T-helper 17 cell (primary cell): ENCODE measurements at places on chromosomes 3 and 15. TPM values are rescaled to one million over a fixed set of nuclear protein-coding genes. Genes with fewer than 3 reads are reported as not detected.

DNA sequence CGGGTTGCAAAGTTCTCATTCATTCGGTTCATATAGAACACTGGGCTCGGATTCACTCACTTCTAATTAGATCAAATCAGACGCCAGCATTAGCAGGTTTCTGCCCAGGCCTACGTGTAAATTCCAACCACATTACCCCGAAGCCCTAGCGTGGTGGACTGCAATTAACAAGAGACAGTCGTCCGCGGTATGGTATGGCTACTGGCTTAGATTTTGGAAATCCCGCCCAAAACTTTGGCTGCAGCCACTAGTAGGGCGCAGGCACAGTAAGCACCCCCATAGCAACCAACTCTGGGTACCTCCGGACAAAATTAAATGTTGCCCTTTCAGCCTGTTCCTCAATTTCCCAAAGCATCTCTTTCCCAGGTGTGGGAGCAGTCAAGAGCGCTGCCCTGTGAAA lies 771 bp downstream of the RARRES1 start:
- H3K4me3 ChIP-seq, result peak overlapping the region; percentile 77
- no peaks in the 10 kb centered on the region for H3K27me3 ChIP-seq
- H3K36me3 ChIP-seq, result no peaks in the 10 kb centered on the region
- DNase-seq, result no peak
- no peak overlapping the region for H3K27ac ChIP-seq

GRCh38 chr3:70608434-70608833 lies 296.0 kb upstream of the MDFIC2 start:
- no peak overlapping the region for H3K27ac ChIP-seq
- H3K27me3 ChIP-seq, result peaks cover 5% of the 10 kb centered on the region
- H3K4me1 ChIP-seq, result no peaks in the 10 kb centered on the region
- H3K36me3 ChIP-seq, result no peaks in the 10 kb centered on the region
- DNase-seq, result no peak
- H3K4me3 ChIP-seq, result no peak overlapping the region

DNA sequence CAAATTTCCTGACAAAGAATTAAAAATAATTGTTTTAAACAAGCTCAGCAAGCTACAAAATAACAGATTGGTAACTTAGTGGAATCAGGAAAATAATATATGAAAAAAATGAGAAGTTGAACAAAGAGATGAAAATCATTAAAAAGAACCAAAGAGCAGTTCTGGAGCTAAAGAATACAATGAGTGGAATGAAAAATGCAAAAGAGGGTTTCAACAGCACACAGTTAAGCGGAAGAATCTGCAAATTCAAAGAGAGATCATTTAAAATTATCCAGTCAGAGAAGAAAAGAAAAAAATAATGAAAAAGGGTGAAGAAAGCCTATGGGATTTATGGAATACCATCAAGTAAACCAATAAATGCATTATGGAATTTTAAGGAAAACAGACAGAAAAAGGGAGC lies 6.2 kb upstream of the GABRR3 start:
- H3K27ac ChIP-seq, result no peak overlapping the region
- H3K27me3 ChIP-seq, result peaks cover 17% of the 10 kb centered on the region
- DNase-seq, result no peak
- peaks cover 7% of the 10 kb centered on the region for H3K4me1 ChIP-seq
- no peak overlapping the region for H3K4me3 ChIP-seq

GRCh38 chr3:155646128-155646527 lies 98.7 kb downstream of the PLCH1 start:
- H3K27ac ChIP-seq, result no peak overlapping the region
- H3K4me1 ChIP-seq, result no peaks in the 10 kb centered on the region
- H3K36me3 ChIP-seq, result no peaks in the 10 kb centered on the region
- no peak for DNase-seq

DNA sequence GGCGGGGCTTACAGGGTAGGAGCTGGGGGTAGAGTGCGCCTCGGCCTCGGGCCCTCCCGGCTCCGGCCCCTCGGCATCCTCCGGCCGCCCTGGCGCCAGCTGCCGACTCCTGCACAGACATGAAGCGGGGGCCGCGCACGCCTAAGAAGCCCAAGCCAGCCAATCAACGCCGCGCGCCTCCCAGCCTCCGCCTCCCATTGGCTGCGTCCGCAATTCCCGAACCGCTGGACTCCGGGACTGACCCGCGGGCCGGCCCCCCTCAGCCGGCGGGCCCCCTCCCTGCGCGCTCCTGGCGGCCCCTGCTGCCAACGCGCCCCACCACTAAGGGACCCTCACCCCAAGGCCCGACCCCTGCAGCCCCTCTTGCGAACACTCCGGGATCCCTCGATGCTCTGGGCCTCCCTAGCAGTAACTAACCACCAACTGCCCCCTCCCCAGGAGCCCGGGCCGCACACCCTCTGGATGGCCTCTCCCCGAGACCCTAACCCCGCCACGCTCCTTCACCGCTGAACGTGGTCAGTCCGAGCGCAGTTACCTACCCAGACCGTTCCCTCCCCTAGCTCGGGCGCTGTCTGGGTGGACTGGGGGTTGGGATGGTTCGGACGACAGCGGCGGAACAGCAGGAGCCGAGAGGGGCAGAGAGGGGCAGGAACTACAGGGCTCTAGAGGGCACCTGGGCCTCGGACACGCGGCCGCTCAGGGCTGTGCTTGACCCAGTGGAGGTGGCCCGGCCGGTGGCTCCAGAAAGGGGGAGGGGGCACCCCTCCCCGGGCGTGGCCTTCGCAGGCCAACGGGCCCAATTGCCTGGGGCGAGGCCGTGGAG lies 5.0 kb downstream of the GATA2 start:
- H3K4me1 ChIP-seq, result peaks cover 28% of the 10 kb centered on the region
- peaks cover 65% of the 10 kb centered on the region for H3K27me3 ChIP-seq
- peak overlapping the region; percentile 91 for H3K4me3 ChIP-seq
- H3K36me3 ChIP-seq, result peaks cover 2% of the 10 kb centered on the region

- H3K36me3 ChIP-seq, result peaks cover 2% of the 10 kb centered on the region
- H3K27me3 ChIP-seq, result peaks cover 31% of the 10 kb centered on the region
- no peak for DNase-seq
- H3K27ac ChIP-seq, result no peak overlapping the region
- no peak overlapping the region for H3K4me3 ChIP-seq
Observed at GRCh38 chr15:35068846-35069475, 16.1 kb downstream of the NANOGP8 start.

DNA sequence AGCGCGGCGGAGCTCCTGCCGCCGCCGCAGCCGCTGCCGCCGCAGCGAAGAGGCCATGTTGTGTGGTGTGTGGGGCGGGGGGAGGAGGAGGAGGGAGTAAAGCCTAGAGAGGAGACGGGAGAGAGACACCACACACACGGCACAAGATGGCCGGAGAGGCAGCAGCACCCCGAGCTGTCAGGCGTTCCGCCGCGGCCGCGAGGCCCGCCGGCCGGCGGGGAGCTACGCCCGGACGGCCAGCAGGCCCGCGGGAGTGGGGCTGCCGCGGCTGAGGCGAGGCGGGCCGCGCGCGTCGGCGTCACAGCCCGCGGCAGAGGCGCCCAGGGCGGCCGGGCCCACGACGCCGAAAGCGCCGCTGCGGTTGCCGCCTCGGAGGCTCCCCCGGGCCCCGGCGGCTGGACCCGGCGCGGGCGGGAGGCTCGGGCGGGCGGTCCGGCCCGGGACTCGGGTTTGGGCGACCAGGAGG lies 17.4 kb upstream of the CHD2 start:
- peak overlapping the region; percentile 100 for H3K27ac ChIP-seq
- no peak for DNase-seq
- H3K27me3 ChIP-seq, result no peaks in the 10 kb centered on the region
- H3K4me3 ChIP-seq, result peak overlapping the region; percentile 94
- H3K36me3 ChIP-seq, result peaks cover 9% of the 10 kb centered on the region

GRCh38 chr15:22951381-22952280 lies 28.5 kb downstream of the CYFIP1 start:
- no peak overlapping the region for H3K4me3 ChIP-seq
- peaks cover 22% of the 10 kb centered on the region for H3K4me1 ChIP-seq

DNA sequence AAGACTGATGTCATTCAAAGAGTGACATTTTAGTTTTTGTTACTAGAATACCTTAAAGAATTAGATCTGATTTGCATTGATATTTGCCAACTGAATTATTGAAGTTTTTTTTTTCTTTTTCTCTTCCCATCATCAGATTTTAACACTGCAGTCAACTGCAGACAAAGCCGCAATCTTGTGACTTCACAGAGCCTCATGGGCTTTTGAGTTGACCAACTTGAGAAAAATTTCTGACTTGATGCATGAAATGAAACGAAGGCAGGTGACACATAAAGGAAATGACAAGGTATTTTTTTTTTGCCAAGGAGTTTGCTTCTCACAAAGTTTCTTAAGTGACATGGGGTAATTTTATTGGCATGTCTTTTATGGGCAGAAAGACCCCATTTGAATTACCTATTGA lies 383.7 kb downstream of the GAP43 start:
- no peak for DNase-seq
- H3K27me3 ChIP-seq, result no peaks in the 10 kb centered on the region
- H3K27ac ChIP-seq, result no peak overlapping the region
- H3K4me3 ChIP-seq, result no peak overlapping the region

GRCh38 chr3:43755516-43756200 lies 64.9 kb downstream of the ABHD5 start:
- peaks cover 3% of the 10 kb centered on the region for H3K27me3 ChIP-seq
- peaks cover 1% of the 10 kb centered on the region for H3K36me3 ChIP-seq
- DNase-seq, result no peak

DNA sequence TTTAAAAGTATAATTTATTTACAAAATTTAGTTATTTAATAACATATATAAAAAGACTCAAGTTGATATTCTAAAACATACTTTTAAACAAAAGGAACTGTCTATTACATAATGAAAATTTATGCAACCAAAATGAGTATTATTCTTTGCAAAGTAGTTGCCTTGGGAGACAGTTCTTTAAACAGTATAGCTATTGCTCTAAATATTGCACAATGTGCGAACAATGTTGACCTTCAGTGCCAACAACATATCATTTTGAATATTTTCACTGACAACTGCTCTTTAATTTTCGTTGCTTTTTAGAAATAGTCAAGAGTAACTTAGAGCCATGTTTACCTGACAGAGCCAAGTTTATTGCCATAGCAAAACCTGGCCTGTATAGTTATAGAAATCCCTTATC lies 124.9 kb downstream of the ZBTB20 start:
- H3K36me3 ChIP-seq, result peaks cover 5% of the 10 kb centered on the region
- no peak overlapping the region for H3K4me3 ChIP-seq
- DNase-seq, result no peak
- no peaks in the 10 kb centered on the region for H3K27me3 ChIP-seq
- H3K4me1 ChIP-seq, result peaks cover 11% of the 10 kb centered on the region

- H3K4me3 ChIP-seq, result no peak overlapping the region
- H3K27ac ChIP-seq, result no peak overlapping the region
- H3K36me3 ChIP-seq, result peaks cover 2% of the 10 kb centered on the region
- no peaks in the 10 kb centered on the region for H3K27me3 ChIP-seq
- peaks cover 28% of the 10 kb centered on the region for H3K4me1 ChIP-seq
- DNase-seq, result no peak
Observed at GRCh38 chr15:70242951-70243685, 145.4 kb upstream of the TLE3 start.

DNA sequence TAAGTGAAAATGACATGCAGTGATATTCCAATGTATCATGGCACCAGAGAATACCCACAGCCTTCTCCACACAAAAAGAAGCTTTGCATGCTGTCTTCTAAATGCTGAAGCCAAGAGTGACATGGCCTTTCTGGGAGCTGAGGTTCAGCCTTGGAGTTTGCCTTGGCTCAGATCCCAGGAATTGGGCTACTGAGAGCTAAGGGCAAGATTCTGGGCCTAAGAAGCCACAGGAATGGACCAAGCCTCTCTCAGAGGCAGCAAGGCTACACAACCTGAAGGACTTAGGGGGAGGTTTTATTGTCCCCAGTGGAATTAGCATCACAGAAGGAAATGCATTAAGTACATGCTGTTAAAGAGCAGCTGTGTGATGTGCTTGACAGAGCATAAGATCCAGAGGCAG lies 1078.5 kb downstream of the TUSC7 start:
- no peak overlapping the region for H3K4me3 ChIP-seq
- no peaks in the 10 kb centered on the region for H3K36me3 ChIP-seq

- H3K4me1 ChIP-seq, result no peaks in the 10 kb centered on the region
- no peak for DNase-seq
- H3K4me3 ChIP-seq, result no peak overlapping the region
- H3K27me3 ChIP-seq, result peaks cover 4% of the 10 kb centered on the region
- H3K27ac ChIP-seq, result no peak overlapping the region
Observed at GRCh38 chr3:193489949-193490348, 64.7 kb downstream of the ATP13A4 start.

DNA sequence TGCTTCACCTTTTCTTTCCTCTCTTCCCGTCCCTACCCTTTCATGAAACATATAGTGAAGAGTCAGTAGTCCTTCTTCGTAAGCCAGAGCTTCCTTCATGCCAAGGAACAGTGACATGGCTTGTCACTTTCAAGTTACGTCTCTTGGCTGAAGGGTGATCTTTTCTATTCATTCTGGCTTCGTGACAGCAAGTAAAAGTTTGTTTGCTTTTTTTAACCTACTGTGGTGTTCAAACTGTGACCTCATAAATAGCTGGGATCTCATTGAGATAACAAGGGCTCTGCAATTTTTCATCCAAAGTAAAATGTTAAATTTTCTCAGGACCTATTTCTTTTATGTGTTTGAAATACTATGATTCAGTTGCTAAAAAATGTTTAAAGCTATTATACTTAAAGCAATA lies 10.5 kb downstream of the CDIN1 start:
- H3K36me3 ChIP-seq, result no peaks in the 10 kb centered on the region
- no peak overlapping the region for H3K4me3 ChIP-seq
- no peak for DNase-seq
- no peaks in the 10 kb centered on the region for H3K27me3 ChIP-seq
- peaks cover 6% of the 10 kb centered on the region for H3K4me1 ChIP-seq

DNA sequence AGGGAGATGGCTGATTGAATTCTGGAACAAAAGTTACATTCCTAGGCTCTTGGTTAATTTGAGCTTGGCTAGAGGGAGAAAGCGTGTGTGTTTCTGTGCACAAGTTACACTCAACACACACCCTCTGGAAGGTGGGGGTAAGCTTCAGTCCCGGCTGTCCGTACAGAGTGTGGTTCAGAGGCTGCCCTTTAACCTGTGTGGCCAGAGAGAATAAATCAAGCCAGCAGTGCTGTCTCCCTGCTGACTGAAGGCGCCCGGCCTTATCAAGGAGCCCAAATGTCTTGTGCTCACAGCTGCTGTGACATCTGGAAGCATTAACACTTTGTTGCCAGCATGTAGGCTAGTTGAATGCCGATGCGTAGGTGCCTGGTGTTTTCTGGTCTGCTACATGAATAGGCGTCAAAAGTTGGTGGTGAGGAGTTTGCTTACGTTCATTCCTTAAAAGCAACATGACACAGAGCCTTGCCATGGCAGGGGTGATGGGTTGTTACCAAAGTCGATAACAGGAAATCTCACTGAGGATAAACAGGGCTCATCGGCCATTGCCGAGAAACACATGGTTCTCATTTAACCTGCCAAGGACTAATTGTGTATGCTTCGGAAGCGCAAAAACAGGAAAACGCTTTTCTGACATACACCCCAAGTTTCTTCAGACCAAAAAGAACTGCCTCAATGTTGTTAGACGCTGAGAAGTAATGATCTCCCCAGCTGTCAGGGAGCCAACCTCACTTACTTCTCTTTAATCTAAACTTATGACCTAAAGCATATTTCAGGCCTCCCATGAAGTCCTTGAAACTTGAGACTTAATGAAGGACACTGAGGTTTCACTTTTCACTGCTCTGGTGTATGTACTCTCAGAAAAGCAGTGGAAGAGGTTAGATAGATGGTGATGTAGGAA lies 95.8 kb upstream of the CTDSPL start:
- H3K36me3 ChIP-seq, result no peaks in the 10 kb centered on the region
- H3K27ac ChIP-seq, result no peak overlapping the region
- H3K4me1 ChIP-seq, result peaks cover 2% of the 10 kb centered on the region
- no peak overlapping the region for H3K4me3 ChIP-seq
- H3K27me3 ChIP-seq, result peaks cover 41% of the 10 kb centered on the region
- DNase-seq, result no peak

GRCh38 chr3:132660811-132661070 lies 612 bp downstream of the UBA5 start:
- H3K27ac ChIP-seq, result peak overlapping the region; percentile 96
- H3K27me3 ChIP-seq, result no peaks in the 10 kb centered on the region
- H3K4me1 ChIP-seq, result peaks cover 50% of the 10 kb centered on the region
- DNase-seq, result no peak

Gene ZSCAN2
- 3.6 TPM for total RNA-seq

Gene NGLY1
- total RNA-seq, result 65.8 TPM

Gene CLDN18
- not detected for total RNA-seq

Gene MEIS2
- total RNA-seq, result not detected
